ENCODE measurements at places on chromosomes 16 and 17.

DNA sequence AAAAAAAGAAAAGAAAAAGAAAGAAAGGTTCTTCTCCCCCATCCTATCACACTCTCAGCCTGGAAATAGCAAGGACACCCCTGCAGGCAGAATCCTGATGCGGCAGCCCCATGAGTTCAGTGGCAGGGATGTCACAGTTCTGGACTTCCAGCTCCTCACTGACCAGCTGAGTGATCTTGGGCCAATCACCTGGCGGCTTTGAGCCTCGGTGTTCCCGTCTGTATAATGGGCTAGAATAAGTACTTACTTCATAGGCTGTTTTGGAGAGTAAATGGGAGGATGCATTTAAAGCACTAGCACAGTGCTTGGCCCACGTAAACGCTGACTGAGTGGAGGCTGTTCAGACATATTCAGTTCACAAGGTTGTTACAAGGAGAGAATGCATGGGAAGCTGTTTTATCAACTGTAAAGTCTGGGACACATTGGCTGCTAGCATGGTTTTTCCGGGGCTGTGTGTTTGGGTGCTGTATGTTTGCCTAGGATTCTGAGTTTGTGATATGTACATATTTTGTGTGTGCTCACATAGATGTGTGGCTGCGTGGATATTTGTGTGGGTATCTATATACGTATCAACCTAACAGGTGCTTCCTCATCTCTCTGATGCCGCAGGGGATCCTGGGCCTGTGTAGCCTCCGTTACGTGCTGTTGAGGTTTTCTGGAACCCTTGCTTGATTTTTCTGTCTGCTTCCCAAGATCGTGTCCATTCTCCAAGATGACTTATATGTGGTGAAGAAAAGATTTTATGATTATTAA lies 3.4 kb downstream of the BHLHA9 start:
- no peak for DNase-seq

DNA sequence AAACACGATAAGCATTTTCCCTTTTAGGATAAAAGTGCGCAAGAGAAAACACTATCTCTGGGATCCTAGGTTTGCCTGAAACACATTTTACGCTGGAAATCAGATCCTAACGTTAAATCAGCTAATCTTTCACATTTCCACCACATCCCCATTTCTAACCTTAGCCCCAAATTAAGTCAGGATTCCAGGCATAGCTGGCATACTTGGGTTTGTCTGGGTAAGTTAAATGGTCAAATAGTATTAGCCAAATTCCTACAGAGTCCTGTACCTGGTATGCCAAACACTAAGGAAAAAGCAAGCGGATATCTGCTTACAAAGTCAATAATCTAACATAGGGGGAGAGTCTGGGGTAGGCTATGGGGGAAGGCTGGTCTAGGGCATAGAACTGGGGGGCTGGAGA lies 557.4 kb upstream of the ZFHX3 start:
- no peak for DNase-seq

DNA sequence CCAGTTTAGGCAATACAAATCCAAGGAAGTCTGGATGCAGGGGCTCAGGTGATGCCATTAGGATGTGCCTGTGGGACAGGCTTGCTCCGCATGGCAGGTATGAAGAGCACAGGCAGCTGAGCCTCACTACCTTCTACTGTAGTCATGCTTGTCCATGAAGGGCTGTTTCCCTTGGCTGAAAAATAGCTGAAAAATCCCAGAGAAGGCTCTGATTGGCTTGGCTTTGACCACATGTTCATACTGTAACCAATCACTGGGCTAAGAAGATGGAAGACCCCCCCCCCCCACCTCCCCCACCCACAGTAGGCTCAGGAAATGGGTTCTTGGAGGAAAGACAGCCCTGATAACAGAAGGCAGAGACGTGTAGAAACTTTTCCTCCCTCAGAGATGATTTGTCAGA lies 66.5 kb upstream of the LGALS9 start:
- no peak for DNase-seq

DNA sequence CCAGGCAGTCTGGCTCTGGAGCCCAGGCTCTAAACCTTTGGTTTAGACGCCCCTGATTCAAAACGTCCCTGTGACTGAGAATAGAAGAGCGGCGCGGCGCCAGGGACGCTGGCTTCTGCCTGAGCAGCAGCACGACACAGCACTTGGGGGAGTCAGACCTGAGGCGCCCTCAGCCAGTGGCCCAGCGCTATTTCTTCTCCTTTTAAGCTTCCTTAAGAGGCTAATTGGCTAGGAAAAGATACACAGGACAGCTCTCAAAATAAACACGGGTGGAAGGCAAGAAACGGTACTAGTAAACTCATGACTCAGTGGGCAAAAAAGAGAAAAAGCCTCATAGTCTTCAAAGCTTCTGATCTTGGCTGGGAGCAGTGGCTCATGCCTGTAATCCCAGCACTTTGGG lies 34.9 kb downstream of the GTF3C1 start:
- no peak for DNase-seq

GRCh38 chr17:28057731-28058246 lies 15.3 kb downstream of the NLK start:
- no peak for DNase-seq

GRCh38 chr17:62172492-62173291 lies 107.6 kb upstream of the MED13 start:
- DNase-seq = no peak

- DNase-seq = no peak
Measured at GRCh38 chr17:45333702-45334092, 16.9 kb upstream of the MAP3K14 start.

DNA sequence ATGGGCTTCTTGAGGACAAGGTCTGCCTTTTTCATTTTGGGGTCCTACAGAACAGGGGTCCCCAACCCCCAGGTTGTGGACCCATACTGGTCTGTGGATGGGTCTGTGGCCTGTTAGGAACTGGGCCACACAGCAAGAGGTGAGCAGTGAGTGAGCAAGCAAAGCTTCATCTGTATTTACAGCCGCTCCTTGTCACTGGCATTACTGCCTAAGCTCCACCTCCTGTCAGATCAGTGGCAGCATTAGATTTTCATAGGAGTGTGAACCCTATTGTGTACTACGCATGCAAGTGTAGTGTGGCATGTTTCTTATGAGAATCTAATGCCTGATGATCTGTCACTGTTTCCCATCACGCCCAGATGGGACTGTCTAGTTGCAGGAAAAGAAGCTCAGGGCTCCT lies 33.9 kb downstream of the ERN1 start:
- DNase-seq = no peak

- no peak for DNase-seq
Measured at GRCh38 chr16:22659933-22660332, 149.2 kb downstream of the NPIPB5 start.

DNA sequence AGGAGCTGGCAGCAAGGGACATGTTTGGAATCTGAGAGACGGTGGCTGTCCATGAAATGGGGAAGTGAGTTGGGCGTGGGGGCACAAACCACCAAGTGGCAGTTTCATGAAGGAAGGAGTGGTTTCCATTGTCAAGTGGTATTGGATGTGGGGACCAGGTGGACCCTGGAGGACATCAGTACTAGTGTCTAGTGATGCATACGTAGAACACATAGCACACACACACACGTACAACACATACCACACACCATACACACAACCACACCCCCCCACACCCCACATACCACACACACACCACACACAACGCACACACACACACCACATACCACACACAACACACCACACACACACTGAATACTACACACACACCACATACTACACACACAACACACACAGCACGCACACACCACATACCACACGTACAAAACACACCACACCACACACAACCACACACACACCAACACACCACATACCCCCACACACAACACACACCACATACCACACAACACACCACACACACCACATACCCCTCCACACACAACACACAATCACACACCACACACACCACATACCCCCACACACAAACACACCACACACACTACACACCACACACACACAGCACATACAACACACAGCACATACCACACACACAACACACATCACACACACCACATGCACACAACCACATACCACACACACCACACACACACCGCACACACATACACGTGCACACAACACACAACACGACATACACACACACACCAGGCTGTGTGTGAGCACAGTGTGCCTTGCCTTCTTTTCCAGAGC lies 41.1 kb upstream of the GSE1 start:
- no peak for DNase-seq

- no peak for DNase-seq
Measured at GRCh38 chr17:79622122-79622601, 11.3 kb upstream of the RBFOX3 start.

DNA sequence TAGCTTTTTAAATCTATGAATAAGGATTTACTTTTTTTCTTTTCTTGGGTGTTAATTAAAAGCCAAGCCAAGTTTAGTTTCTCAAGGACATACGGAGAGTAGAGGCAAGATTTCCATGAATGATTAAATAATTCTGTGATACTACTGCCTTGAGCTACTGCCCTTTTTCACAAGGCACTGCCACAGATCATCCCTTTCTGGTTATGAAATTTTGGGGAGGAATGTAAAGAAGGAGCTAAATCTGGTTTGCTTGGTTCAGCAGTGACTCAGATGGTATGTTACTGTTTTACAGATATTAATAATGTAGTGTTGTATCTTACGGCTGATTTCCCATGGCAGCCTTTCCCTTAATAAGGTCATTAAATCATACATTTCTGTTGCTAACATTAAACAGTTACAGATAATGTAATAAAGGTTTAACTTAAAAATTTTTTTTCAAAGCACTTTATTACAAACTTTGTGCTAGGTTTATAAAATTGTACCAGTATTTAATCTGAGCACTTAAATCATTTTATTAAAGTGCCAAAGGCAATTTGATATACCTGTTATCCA lies 2.6 kb downstream of the WSB1 start:
- DNase-seq = no peak

- DNase-seq = no peak
Measured at GRCh38 chr17:21215935-21216334, 2.0 kb upstream of the TMEM11 start.

GRCh38 chr17:44606658-44607057 lies 49.4 kb downstream of the FZD2 start:
- DNase-seq = no peak

- no peak for DNase-seq
Measured at GRCh38 chr17:19302791-19303331, 59.7 kb downstream of the B9D1 start.

GRCh38 chr16:64892835-64893785 lies 228.8 kb downstream of the CDH11 start:
- DNase-seq = no peak

DNA sequence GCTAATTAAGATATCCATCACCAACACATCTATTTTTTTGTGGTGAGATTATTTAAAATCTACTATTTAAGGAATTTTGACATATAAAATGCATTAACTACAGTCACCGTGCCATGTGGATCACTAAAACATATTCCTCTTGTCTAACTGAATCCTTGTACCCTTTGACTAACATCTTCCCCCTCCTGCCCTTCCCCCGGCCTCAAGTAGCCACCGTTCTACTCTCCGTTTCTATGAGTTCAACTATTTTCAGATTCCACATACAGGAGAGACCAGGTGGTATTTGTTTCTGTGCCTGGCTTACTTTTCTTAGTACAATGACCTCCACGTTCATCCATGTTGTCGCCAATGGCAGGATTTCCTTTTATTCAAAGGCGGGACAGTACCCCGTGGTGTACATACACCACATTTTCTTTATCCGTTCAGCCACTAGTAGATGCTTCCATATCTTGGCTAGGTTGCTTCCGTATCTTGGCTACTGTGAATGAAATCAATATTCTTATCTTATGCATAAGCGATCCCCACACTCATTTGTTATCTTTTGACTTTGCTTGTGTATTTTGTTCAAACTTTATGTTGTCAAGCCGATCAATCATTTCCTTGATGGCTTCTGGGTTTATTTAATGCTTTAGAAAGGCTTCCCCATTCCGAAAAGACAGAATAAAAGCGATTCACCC lies 134.7 kb downstream of the KCNJ12 start:
- DNase-seq = no peak

DNA sequence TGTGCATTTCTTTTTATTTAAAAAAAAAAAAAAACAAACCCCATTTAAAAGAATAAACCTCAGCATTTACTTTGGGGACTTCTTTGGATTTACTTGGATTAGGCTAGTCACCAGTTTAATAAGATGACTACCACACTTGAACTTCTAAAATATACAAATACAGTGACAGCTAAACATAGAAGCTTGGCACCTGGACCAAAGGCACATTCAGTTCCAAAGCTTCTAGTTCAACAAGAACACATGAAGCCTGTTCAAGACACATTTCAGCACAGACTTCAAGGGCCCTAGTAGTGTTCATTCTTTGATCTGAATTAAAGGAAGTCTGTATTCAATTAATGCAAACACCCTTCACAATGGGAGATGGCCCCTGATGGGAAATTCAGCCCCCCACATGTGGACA lies 11.6 kb upstream of the ROGDI start:
- DNase-seq = no peak

- DNase-seq = no peak
Measured at GRCh38 chr17:3982113-3982512, 17.9 kb upstream of the ATP2A3 start.

GRCh38 chr16:89795676-89796075 lies 20.8 kb downstream of the FANCA start:
- no peak for DNase-seq

DNA sequence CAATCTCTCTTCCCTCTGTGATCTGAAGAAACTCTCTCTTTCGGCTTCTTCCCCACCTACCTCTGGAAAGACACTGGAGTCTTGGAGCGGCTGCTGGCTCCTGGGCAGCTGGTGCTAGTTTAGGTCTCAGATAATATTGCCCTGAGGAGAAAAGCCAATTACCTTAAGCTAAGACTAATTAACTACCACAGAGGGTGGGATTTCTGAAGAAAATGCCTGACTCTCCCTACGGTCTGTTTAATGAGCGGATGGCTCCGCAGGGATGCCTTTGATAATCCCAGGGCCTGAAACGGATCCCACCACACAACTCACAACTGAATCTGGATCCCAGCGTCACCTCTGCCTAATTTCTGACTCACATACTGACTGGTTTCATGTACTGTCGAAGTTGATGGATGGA lies 127.0 kb upstream of the NLRP1 start:
- no peak for DNase-seq

DNA sequence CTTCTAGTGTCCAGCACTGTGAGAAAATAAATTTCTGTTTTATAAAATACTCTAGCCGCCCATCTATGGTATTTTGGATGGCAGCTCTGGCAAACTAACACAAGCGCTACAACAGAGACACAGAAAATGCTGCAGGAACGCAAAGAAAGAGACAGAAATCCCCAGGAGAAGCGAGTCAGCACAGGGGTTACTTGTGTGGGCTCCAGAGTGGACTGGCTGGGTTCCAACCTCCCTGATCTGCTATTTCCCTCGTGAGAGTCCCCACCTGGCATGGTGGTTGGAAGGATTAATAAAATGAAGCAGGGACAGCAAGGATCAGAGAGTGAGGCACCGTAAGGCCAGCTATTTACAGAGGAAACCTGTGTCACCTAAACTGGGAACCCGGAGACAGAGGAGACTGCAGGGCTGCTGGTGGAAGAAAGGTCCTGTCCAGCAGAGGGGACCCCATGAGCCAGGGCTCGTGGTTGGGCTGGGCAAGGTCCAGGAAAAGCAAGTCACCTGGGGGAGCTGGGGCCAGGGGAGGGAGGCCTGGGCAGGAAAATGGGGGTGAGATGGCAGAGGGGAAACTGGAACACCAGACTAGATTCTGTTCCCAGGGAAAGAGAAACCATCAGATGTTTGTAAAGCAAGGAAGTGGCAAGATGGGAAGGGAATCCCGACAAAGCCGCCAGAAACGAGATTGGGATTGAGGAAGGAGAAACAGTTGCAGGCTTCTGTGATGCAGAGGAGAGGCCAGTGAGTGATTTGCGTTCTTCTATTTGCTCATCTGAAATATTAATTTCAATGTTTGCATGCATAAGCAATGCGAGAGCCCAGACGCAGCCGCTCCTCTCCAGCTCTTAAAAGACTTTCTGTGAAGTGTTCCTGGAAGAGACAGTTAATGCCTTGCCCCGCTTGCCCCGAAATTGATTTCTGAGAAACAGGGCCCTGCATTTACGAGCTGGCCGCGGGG lies 63.0 kb upstream of the TEKT3 start:
- DNase-seq = no peak

Measured in activated T-helper 1 cell treated with anti-CD3 and anti-CD28 coated beads, Interleukin-2, amount 50 U/mL, for 16 hours (primary cell).